ENCODE measurements at places on chromosomes 11 and 22.
A peak's percentile ranks its signal among the peaks of the same experiment; 100 is the strongest.

DNA sequence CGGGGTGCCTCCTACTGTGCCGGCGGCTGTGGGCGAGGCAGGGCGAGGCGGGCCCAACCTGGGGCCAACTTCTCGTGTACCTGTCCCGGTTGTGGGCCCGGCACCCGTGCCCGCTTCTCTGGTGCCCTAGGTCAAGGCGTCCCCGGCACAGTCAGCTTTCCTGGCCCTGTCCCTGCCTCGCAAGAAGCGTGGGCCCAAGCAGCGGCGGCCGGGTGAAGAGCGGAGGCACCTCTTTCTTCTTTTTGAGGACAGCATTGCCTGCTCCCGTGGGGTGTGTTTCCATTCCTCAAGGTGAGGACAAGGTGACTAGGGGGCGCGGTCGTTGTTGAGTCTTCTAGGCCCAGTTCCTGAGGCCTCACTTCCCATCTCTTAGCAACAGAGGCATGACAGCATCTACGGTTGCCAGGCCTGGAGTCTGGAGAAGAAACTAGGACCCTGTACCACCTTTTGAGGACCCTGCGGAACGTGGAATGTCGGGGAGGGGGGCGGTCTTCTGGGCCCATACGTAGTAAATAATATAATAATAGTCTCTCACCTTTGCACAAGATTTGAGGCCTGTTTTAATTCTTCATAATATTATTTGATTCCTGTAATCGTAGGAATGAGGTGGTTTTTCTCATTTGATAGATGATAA lies 418 bp downstream of the ACO2 start:
- DNase-seq = no peak

DNA sequence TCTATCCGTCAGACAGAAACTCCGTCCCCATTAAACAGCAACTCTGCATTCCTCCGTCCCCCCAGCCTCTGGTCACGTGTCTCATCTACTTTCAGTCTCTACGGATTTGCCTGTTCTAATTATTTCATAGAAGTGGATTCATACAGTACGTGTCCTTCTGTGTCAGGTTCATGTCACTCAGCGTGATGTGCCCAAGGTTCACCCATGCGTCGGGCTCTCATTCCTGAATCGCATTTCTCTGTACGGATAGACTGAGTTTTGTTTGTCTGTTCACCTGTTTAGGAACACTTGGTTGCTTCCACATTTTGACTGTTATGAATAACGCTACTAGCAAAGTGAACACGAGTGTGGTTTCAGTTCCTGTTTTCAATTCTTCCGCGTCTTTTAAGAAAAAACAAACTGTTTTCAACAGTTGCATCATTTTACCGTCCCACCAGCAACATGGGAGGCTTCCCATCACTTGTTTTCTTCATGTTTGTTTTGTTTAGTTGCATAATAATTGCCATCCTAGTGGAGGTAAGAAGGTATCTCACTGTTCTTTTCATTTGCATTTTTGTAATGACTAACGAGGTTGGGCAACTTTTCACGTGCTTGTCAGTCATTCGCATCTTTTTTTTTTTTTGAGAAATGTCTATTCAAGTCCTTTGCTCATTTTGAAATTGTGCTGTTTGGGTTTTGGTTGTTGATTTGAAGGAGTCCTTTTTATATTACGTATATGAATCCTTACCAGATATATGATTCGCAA lies 8.9 kb upstream of the NLRP6 start:
- DNase-seq = no peak

GRCh38 chr11:88106666-88107065 lies 68.6 kb downstream of the RAB38 start:
- DNase-seq = no peak

DNA sequence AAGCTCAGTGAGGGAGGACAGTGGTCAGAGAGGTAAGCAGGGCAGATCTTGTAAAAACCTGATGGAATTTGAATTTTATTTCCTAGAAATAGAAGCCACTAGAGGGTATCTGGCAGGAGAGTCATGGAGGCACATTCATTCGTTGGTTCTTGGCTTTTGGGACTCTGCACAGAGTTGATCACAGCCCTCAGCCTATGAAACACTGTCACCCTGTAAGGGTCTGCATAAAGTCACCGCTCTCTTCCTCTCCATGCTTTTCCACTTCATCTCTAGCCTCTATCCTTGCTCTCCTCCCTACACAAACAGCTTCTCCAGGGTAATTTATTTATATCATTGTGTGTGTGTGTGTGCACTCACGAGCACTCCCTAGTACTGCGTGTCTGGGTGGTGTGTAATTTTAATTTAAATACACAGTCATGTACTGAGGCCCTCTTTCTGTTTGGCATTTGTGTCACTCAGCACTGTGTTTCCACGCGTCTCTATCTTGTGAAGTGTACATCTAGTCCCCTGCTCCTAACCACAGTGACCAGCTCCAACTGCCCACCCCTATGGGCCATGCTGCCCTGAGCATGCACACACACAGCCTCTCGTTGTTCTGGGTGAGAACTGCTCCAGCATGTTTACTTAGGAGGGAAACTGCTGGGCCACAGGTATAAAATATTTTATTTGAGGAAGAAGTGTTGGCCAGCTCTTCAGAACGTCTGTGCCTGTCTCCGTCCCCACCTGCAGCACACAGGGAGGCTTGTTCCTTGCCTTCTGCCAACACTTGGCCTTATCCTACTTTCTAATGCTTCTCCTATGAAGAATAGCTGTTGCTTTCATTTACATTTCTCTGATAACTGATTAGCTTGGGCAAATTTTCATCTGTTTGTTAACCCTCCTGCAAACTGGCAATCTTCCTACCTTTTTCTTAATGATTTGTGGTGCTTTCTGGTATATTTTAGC lies 4.5 kb downstream of the KCNQ1OT1 start:
- DNase-seq = no peak

DNA sequence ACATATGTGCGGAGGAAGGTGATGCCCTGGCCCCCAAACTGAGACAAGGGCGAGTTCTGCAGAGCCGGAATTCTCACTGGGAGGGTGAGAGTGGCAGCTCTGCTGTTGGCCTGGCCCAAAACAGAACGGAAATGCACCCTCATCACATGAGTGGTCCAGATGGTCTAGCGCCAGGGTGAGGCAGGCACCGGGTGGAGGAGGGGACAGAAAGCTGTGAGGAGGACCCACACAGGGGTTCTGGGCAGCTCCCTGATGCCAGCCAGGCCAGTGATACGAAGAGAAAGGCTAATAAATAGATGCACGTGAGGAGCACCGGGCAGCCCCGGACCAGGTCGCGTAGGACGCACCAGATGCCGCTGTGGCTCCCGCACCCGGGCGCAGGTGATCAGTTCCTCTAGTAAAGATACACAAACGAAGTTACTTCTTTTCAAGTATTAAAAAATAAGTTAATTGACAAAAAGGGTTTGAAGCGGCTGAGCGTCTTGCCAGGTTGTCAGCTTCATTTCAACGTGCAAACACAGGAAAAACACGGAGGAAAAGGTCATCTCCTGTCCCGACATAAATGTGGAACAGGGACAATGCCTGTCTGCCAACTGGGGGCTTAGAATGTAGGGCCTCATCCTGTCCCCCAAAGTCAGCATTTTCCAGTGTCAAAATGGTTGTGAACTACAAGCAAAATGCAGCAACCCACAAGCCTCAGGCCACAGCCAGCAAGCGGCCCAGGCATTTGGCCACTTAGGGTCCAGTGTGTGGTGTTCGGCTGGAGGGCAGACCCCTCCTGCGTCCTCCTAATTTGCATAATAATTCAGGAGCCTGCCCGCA lies 15.3 kb upstream of the BID start:
- no peak for DNase-seq

DNA sequence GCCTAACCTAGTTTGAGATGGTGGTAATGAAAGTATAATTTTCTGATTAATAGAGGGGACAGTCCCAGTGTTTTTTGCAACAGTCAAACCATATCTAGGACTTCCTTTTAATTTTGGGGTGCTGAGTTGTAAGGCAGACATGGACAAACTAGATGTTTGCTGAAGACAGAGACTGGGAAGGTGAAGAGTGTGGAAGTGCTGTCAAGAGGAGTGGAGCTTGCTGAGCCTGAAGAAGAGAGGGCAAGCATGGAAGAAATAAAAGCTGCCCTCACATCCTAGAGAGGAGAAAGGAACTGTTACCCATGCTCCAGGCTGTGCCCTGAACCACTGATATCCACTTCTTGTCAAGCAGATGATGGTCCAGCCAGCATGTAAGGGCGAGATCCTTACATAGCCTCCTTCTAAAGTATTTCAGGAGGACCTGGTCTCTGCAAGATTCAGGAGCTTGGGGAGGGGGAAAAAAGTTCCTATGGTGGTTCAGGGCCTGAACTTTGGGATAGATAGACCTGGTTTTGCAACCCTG lies 51.4 kb downstream of the PRR5L start:
- no peak for DNase-seq

DNA sequence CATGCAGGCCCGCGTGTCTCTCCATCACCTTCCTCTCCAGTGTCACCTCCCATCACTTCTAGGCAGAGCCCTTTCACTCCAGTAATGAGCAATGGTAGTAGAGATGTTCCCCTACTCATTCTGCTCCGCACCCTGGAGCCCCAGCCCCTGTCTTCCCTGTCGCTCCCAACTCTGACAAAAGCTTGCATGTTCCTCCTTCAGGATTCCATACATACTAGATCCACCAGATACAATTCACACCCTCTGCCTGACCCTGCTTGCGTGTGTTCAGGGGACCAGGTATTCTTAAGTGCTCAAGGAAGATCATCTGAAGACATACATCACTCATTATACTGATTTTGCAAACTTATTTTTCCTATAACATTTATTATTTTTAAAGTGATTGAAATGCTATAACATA lies 222.7 kb downstream of the SNX19 start:
- DNase-seq = no peak

GRCh38 chr11:289712-290620 lies 1.0 kb downstream of the PGGHG start:
- DNase-seq = peak; percentile 64

GRCh38 chr11:9386086-9386485 lies 1.6 kb downstream of the IPO7 start:
- no peak for DNase-seq

- DNase-seq = no peak
Measured at GRCh38 chr11:31827455-31828206, 16.5 kb upstream of the PAX6 start.

DNA sequence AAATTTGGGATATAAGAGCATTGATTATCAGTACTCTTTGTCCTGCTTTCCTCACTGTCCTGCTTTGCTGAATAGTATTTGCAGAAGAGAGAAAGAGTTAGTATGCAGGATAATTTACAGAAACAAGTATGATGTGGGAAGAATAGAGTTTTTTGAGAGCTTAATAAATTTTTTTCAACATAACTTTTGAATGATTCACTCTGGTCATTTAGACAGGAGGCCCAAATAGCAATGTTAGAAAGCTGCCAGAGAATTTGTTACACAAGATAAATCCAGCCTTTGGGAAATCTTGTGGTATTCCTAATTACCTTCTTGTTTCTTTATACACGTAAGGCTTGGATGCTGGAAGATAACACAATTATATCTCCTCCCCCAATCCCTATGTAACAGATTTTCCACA lies 484.6 kb downstream of the CNTN5 start:
- DNase-seq = no peak

GRCh38 chr11:2943711-2944118 lies 14.5 kb upstream of the PHLDA2 start:
- no peak for DNase-seq

- DNase-seq = no peak
Measured at GRCh38 chr22:47161631-47162030, 399.2 kb downstream of the TBC1D22A start.

GRCh38 chr11:102666331-102666957 lies 39.1 kb downstream of the MMP27 start:
- DNase-seq = no peak

GRCh38 chr11:83785942-83786341 lies 499.8 kb upstream of the CCDC90B start:
- DNase-seq = no peak

DNA sequence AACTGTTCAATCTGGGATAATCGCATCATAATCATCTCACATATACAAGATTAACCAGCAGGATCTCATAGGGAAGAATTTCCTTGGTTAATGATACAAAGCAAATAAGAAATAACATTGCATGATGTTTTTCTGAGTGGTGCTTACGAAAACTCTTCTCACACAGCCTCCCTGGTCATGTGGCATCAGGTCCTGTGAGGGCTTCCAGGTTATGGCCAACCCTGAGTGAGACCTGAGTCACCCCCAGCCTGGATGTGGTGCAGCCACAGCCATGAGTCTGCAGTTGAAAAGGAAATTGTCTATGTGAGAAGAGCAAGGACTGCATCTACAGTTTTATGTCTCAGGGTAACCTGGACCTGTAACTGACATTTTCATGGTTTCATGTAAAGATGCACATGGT lies 90.5 kb upstream of the XKR3 start:
- DNase-seq = no peak

DNA sequence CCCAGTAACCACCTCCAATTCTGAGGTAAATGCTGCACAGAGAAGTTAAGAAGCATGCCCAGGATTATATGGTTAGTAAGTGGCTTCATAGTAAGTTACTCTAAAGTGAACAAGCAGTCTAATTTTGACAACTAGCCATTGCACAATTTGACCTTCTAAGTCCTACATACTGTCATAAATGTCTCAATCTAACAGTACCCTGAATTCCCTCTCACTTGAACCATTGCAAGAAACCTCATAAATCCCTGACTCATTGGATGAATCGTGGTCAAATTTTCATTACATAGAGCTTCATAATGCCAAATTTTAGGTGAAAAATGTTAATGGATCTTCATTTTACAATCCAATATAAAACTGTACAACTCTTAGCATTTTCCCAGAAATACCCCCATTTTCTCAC lies 217.3 kb upstream of the GRIA4 start:
- DNase-seq = no peak

DNA sequence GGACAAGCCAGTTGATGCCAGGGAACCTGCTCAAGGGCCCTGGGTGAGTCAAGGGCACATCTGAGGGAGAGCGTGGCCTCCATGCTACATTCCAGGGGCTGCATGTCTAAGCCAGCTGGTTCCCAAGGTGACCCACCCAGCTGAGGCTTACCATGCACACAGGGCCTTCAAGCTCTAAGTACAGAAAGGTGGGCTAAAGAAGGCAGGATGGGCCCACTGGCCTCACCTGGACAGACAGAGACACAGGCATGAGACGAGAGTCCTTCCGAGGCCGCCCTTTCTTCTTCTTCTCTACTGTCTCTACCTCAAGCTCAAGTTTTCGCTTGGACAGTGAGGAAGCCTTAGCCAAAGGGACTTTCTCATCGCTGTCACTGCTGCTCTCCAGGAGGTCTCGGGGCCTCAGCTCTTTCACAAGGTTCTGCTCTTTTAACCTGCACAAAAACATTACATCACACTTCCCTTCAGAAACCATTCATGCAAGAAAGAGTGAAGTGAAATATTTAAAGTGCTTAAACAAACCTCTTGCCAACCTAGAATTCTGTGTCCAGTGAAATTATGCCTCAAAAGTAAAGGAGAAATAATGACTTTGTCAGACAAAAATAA lies 69.9 kb downstream of the HIRA start:
- no peak for DNase-seq

- DNase-seq = no peak
Measured at GRCh38 chr11:57568330-57568766, 876 bp upstream of the UBE2L6 start.

Data from CD8-positive, alpha-beta T cell (primary cell).